ENCODE measurements at places on chromosomes 5 and 9.

- no peak for DNase-seq
Measured at GRCh38 chr5:107455111-107455544, 215.6 kb downstream of the EFNA5 start.

DNA sequence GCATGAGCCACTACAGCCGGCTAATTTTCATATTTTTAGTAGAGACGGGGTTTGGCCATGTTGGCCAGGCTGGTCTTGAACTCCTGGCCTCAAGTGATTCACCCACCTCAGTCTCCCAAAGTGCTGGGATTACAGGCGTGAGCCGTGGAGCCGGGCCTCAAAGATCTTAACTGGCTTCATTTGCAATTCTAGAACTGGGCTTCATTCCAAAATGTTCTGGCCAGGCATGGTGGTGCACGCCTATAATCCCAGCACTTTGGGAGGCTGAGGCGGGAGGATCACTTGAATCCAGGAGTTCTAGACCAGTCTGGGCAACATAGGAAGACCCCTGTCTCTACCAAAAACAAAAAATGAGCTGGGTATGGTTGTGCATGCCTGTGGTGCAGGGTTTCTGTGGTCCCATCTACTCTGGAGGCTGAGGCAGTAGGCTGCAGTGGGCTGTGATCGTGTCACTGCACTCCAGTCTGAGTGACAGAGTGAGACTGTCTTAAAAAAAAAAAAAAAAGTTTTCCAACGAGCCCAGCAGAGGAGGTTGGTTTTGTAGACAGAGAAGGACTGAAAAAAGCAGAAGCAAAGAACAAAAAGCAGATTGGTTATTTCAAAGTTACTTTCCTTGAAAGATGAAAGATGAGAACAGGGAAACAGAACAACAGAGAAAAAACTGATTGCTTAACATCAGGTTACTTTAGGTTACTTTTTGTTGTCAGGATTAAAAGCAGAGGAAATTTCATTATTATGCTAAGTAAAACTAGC, 78.2 kb downstream of the ANKRD55 start:
- no peak for DNase-seq

GRCh38 chr5:105638437-105638836, 2032.3 kb downstream of the EFNA5 start:
- no peak for DNase-seq

DNA sequence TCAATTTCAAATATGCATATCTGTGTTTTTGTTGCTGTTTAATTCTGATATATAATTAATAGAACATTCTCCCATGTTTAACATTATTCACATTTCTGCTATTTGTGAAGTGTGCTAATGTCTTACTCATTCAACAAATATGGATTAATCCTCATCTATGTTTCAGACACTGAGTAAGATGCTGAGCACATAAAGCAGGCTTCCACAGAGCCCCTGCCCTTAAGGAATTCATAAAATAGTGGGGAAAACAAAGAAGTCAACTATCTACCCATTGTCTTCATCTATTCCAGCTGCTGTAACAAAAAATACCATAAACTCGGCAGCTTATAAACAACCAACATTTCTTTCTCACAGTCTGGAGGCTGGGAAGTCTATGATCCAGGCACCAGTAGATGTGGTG, 333.3 kb downstream of the SEMA5A start:
- no peak for DNase-seq

GRCh38 chr5:96855031-96855872, 21.0 kb upstream of the ERAP2 start:
- no peak for DNase-seq

DNA sequence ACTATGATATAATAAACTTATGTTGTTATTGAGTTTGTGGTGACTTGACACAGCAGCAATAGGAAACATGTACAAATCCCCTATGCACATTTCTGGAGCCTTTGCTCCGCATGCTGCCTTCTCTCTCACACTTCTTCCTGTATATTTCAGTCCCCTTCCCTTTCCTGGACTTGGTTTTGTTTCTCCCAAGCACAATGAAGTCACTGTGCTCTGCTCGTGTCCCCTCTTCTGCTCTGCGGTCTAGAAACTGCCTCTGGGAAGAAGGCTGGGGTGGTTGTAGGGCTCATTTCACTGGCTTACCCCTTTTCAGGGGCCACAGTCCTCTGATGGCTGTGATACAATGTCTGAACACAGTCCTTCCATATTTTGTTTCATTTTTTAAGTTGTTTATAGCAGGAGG, 15.7 kb upstream of the FGD3 start:
- no peak for DNase-seq

- DNase-seq: no peak
Measured at GRCh38 chr5:177588413-177588909, 3.5 kb upstream of the TMED9 start.

DNA sequence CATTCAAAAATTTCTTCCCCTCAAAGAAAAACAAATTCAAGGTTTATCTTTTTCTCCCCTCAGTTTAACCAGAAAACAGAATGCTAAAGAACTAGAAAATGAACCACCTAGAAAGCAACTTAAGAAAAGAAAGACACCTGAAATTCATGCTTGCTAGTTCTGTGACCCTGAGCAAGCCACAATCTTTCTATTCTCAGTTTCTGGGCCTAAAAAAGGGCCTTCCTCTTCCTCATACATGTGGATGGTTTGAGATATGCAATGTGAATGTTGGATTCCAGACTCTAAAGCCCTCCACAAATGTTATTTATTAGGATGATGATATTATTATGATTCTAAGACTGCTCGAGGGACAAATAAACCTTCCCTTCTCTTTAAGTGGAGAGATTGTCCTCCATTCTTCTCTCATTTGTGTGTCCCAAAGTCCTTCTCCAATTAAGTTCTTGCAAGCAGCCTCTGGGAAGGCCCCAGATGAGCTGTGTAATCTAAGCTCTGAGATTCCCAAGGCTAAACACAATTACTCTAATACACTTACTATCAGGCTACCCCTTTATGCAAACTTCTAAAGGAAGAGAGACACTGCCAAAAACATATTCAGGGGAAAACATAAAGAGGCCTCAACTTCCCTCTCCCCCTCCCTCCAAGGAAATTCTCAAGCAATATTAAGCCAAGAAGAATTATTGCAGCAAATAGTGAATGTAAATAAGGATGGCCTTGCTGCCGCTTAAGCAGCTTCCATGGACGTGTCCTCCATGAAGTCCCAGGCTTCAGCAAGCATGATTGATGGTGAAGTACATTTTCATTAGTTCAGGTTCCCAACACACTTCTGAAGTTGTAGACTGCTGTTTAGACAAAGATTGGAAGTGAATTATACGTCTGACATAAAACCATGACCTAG, 80.2 kb downstream of the PRKACG start:
- DNase-seq: no peak

DNA sequence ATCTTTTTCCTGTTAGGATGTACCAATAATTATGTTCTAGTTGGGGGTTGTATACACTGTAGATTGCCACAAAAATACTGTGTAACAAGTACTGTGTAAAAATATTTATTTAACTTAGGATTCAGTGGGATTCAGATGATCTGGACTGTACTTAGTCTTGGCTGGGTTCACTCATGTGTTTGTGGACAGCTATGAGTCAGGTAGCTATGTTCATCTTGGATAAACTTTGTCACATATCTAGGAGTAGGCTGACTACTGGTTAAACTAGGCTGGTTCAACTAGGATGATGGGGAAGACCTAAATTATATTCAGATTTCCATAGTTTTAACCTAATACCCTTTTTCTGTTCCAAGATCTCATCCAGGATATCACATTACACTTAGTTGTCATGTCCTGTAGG, 32.1 kb upstream of the TNFSF15 start:
- DNase-seq: no peak

- DNase-seq: no peak
Measured at GRCh38 chr9:6113819-6114218, 98.4 kb upstream of the RANBP6 start.

DNA sequence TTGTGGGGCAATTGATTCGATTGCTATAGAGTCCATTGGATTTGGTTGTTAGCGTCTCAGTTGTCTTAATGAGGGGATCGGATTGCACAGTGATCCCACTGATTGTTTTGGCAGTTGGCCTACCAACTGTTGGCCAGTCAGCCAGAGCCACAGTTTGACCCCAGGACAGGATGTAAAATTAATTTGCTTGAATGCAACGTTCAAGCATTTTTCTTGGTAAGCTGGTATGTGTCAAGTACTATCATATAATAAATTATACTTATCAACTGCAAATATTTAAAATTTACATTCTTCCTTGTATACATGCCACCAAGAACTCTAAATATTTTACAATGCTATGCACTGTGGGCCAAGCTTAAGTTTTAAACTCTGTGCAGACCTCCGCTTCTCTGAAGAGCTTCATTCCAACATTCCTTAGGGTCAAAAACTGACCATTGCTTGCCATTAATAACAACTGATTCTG, 80.4 kb upstream of the OSMR start:
- DNase-seq: no peak

DNA sequence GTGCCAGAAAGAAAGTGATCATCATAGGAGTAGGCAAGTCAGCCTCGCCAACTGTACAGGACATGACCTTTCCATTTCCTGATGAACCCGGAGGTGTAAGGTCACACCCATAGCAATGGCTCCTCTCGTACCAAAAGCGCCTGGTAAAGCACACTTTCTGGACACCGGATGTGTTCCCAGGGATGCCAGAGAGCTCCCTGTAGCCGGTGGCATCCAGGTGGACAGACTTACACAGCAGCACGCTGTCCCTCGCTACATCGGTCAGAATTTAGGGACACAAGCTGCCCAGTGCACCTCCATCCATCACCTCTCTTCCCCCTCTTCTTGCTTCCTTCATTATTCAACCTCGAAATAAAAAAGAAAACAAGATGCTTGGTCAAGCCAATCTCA, 105.4 kb downstream of the SYK start:
- DNase-seq: no peak

DNA sequence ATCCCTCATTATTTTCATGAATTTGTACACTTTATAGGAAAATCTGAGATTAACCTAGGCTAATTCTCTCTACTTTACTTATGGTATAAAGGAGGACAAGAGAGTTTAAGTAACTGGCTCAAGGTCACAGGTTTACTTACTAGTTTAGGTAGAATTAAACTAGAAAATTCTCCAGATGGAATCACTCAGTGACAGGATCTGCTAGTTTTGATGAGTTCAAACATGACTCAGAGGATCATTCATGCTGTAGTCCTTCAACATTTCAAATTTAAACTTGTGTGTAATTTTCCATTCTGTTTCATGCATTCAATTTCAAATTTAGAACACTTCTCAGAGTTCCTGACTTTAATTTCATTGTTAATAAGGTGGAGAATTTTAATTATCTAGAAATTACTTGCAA, 485.7 kb upstream of the TUSC1 start:
- DNase-seq: no peak

- DNase-seq: no peak
Measured at GRCh38 chr5:73454379-73455036, 5.9 kb upstream of the FOXD1 start.

GRCh38 chr9:108838017-108838416, 17.8 kb downstream of the ACTL7B start:
- DNase-seq: peak; percentile 66

DNA sequence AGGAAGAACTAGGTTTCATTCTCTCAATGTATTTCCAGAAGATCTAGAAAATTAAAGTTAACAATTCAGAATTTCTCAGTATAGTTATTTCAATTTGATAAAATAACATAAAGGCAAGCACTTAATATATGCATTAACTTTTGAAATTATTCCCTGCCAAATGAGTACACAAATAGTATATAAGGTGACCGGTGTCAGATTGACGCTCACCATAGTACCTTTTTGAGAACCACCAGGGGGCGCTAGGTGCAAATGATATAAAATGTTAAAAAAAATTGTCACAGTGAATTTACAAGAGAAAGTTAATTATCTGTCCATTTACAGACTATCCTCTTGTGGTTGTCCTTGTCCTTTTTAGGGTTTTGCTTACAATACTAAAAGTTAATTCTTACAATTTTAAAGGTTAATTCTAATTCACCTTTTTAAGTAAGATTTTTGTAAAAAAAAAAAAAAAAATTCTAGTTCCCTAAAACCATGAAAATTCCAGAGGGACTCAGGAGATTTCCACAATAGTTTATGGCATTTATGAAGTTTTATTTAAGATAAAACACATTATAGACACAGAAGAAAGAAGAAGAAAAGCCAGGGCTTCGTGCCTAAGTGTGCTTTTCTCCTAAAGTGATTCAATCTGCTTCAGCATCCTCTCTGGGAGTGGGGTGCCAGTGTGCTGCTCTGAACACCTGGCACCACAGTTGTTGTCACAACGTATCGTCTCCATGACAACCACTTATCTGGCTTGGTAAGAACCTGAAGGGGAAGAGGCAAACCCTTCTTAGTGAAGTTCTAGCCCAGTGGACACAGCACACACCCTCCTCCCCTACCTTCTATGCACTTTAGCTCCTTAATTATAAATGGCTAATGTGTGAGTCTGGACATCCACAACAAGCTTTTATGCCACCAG, 1.7 kb downstream of the ADAMTS16 start:
- no peak for DNase-seq

DNA sequence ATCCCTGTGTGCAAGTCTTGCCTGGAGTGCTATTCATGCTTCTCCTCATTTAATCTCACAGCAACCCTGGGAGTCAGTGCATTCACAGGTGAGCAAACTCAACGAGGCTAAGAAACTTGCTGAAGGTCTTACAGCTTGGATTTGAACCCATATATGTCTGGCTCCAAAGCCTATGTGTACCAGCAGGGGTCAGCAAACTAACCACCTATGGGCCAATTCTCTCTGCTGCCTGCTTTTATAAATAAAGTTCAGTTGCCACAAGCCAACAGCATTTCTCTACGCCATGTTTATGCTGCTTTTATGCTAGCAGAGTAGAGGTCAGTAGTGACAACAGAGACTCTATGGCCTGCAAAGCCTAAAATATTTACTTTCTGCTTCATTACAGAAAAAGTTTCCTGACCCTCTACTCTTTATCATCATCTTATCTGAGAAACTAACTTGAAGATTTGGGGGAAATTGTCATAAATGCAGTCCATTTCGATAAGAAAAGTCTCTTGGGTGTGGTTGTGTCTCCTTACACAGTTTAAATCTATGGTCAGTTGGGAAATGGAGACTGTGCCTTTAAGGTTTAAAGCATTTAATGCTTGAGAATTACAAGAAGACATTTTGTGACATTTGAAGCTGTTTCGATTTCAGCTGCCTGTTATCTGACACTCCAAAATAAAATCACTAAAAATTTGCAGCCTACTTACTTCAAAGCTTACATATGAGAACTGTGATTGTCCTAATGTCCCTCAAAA, 137.7 kb downstream of the PRELID2 start:
- no peak for DNase-seq

DNA sequence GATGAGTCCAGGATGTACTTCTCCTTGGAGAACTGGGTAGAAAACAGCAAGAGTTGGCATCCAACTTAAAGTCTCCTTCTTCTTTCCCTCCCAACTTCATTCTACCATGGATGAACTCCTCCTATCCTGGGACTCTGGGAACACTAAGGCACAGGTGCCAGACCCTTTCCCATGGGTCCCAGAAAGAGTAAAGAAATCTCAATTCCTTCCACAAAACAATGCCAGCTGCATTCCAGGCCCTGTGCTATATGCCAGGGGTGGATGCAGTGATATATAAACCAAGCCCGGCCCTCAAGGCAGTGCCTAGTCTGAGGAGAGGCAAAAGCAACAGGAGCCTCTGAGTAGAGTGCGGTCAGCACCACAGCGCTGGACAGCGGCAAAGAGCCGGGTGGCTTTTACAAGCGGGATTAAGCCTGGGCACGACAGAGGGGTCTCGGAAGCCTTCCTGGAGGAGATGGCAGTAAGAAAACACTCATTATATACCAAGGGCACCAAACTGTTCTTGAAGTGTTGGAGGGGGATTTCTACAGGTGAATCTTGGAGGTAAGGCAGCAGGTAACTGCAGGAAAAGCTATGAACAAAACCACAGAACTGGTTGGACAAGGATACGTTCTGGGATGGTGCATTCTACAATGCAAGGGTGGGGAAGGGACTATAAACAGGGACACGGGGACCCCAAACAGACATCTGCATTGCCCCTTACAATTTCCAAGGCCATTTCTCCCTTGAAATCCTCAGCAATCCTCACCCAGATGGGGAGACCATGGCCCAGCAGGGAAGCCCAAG, 16.4 kb upstream of the TOR2A start:
- DNase-seq: no peak
